ENCODE measurements at places on chromosomes 3 and 15.

DNA sequence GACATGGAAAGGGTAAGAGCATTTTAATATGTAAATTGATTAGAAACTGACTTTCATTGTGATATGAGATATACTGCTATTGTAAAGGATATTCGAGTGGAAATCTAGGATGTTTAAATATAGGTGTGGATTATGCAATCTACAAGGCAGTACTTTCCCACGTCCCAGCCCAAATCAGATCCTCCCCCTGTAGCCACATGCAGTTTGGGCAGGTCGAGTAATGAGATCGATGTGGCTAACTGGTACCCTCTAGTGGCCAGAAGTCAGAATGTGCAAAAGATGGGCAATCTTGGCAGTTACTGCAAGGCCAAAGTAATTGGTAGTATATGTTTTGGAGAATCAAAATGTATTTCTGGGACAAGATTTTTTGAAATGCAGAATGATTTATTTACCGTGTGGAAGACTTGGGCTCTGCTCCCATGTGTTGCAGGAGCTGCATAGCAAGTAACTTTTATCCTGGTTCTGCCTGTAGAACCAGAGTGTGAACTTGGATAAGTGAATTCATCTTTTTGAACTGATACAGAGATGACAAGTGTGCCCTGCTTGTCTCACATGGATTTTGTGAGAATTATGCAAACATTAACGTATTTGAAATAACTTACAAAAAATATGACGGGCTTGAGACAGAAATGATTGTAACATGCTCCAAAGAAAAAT, 94.5 kb upstream of the ADAMTSL3 start:
- DNase-seq: peak; percentile 30

DNA sequence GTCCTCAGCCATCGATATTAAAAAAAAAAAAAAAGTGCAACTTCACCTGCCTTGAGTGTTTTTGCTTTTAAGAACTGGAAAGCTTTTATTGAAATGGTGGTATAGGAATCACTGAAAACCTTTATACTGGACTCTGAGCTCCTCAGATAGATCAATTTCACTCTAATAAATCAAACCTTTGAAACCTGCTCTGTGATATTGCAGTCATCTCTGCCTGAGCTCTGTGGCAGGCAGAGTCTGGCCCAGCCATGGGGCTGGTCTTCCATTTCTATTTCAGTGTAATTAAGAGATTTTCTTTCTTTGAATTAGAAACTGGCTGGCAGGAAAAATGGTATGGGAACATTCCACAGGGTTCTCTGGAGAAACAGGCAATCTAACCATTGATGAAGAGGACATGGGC, 762.5 kb downstream of the AGBL1 start:
- DNase-seq: no peak

DNA sequence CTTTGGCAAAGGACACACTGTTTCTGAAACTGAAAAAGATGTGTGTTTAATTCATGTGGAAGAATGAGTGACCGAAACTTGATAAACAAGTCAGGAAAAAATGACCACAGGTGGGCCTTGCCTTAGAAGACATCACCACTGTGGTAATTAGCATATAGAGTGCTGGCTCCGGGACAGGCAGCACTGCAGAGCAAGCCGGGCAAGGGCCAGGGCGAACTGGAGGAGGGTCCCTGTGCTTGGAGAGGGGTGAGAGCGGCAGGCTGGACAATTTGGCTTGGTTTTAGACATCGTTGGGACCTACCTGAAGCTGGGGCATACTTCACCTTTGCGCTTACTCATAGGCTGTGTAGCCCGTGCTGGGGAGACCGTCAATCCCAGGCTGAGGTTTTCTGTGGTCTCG, 8.2 kb downstream of the RTP3 start:
- DNase-seq: no peak

GRCh38 chr3:187694801-187695200, 7.6 kb downstream of the RTP2 start:
- DNase-seq: no peak
